ENCODE measurements at places on chromosomes 3 and 15.

GRCh38 chr3:177110895-177111294 is 86.4 kb downstream of the TBL1XR1 start:
- DNase-seq: no peak

DNA sequence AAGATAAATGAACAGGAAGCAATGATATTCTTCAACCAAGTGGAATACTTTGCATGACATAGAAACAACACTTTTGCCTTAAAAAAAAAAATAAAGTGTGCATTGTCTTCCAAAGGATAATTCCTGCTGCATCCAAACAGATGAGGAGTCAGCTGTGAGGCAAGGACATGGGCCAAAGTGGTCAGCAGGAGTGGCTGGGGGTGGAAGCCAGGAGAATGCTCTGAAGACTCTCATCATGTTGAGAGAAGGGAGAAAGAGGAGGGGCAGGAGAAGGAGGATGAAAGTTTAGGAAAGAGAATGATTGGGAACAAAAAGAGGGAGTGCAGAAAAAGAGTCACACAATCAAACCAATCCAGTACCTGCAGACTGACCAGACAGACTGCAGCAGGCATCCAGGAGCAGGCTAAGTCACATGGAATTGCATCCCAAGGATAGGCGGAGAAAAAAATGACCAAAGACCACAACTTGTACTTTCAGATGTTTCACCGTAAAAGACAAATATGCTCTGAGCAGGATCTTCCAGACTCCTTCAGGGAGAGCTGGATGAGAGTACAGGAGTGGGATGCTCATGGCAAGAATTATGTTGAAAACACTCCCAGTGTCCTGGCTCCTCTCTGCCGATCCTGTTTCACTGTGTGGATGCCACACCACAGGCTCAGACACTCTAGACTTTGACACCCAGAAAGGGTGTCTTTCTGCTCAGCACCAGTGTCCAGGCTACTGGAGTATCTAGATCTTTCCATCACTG is 11.9 kb downstream of the ABI3BP start:
- DNase-seq: no peak

- no peak for DNase-seq
Measured at GRCh38 chr3:23550402-23550801, 255.4 kb upstream of the UBE2E1 start.

DNA sequence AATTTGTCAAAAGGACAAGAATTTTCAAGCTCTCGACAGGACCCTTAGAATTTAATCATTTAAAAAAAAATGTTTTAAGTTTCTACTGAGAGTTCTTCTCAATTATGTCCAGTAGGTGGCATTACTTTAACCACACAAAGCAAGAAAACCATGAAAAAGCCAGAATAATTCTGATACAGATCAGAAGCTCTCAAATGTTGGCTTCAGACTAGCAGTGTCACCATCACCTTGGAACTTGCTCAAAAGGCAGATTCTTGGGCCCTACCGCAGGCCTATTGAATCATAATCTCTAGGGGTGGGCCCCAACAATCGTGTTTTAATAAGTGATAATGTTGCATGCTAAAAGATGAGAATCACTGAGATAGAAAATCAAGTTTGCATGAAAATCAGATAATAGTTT is 99.5 kb upstream of the KCNMB2 start:
- no peak for DNase-seq

GRCh38 chr3:196962108-196962929 is 6.3 kb downstream of the PIGZ start:
- DNase-seq: no peak

DNA sequence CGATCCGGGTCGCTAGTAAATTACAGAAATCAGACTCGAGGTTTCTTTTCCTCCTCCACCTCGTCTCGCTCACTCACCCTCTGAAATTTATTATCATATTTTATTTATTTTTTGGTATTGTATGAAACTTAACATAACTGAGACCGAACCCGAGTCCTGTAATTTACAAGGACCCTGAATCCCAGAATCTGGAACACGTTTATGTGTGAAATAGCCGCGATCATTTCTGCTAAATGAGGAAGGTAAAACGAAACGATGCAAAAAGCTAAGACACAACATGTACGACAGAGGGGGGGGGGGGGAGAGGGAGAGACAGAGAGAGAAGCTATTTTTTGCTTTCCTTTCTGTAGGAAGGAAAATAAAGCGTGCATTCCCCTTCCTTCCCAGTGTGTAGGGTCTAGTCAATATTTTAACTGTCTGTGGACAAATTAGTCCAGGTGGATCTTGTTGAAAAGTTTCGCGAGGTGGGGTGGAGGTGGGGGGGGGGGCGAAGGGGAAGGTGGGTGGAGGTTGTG is 1.6 kb downstream of the BBX start:
- no peak for DNase-seq

DNA sequence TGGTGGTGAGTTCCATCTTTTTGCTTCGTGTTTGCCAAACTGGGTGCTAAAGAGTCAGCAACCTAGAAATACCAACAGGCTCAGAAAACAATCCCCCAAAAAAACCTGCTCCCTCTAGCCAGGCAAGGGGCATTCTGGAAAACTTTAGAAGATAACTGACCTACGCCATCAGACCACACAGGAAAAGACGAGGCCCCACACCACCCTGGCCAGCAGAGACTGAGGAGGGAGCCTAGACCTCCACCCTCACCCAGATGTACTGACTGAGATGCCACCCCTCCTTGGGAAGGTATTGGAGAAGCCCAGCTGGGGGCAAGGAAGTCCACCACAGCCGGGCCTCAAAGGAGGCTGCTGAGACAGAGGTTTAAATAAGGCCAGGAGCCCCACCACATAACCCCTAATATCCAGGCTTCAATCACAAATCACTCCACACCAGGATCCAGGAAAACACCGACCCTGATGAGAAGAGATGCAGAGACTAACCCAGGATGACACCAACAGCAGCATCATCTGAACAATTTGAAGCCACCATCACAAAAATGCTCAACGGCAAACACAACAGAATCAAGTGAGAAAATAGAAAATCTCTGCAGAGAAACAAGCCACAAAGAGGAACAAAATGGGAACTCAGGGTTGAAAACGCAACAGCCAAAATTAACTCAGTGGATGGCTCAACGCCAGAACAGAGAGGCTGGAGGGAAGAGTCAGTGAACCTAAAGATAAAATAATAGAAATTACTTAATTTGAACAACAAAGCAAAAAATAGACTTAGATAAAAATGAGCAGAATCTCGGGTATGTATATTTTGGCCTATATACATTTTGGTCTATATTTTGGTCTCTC is 61.0 kb downstream of the TPRA1 start:
- no peak for DNase-seq

DNA sequence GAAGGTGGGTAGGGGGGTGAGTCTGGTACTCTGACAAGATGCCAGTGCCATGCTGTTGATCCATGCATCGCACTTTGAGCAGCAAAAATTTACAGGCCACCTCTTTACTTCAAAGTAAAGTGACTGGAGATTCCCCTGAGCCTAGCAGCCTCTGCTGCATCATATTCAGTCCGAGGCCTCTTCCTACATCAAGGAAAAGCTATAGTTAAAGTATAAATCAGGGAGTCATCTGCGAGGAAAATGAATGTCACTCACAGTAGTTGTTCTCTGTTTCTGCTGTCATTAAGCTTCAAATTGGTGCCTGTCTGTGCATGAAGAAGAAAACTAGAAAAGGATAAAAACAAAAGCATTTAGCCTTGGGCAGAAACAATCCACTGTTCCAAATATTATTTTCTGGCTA is 706.2 kb downstream of the TBL1XR1 start:
- DNase-seq: no peak

DNA sequence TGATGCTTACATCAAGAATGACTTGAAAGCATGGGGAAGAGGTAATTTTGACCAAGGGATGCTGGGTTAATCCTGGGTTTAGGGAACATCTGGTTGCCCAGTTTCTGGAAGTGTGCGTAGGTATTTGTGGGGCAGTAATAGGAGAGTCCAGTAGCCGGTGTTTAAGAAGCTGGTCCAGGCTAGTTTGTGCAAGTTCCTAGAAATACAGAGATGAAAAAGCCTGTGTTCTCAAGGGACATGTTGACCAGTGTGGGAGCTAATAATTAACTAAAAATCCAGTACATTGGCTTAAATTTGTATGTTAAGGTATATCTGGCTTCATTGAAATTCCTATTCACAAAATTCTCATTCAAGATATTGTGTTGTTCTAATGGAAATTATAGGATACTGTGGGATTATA is 51.2 kb downstream of the UBE2E2 start:
- DNase-seq: no peak

DNA sequence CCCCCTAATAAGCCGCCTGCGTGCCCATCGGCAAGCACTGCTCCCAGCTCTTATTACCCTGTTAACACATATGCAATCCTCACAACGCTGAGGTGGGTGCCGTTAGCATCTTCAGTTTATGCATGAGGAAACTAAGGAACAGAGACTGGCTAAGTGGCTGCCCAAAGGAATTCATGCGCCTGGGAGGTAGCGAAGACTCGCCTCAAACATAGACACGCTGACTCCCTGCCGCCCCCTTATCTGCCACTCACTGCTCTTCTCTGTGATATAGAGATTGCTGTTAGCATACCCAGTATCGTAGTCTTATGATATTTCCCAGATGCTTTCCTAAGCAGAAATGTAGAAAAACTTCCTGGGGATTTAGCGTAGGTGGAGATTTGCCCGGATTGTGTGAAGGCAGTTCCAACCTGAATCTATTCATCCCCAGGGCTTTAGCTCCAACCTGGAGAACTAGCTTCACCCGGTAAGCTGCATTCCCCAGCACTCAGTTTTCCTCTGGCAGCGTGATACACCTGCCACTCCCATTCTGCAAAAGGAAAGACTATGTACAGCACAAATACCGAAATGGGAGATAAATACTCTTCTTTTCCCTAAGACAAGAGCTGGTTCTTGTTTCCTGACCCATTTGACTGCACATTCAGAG is 23.7 kb upstream of the CD47 start:
- DNase-seq: no peak

DNA sequence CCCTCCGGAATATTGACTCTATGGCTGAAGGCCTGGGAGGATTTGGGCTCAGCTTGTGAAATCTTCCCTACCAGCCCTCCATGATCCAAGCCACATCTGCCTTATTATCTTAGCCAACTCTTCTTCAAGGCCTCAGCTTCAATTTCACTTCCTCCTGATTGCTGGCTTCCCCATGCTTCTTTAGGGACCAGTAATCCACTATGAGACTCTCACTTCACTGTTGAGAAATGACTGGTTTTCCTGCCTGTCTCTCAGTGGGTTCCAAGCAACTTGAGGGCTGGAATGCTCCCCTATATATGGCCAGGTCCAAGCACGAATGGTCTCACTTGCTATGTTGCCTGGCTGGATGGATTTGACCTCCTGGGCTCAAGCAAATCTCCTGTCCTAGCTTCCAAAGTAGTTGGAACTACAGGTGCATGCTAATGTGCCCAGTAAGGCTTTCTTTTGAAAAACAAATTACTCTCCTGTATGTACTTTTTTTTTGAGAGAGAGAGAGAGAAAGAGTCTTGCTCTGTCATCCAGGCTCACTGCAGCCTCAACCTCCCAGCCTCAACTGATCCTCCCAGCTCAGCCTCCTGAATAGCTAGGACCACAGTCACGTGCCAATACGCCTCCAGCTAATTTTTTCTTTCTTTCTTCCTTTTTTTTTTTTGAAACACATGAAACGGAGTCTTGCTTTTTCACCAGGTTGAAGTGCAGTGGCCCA is 7.9 kb upstream of the PIK3CB start:
- no peak for DNase-seq

- no peak for DNase-seq
Measured at GRCh38 chr15:45892182-45892581, 257.4 kb downstream of the SQOR start.

GRCh38 chr3:123683505-123684154 is 98.8 kb upstream of the HACD2 start:
- DNase-seq: no peak

- no peak for DNase-seq
Measured at GRCh38 chr3:43859766-43860165, 169.0 kb downstream of the ABHD5 start.

DNA sequence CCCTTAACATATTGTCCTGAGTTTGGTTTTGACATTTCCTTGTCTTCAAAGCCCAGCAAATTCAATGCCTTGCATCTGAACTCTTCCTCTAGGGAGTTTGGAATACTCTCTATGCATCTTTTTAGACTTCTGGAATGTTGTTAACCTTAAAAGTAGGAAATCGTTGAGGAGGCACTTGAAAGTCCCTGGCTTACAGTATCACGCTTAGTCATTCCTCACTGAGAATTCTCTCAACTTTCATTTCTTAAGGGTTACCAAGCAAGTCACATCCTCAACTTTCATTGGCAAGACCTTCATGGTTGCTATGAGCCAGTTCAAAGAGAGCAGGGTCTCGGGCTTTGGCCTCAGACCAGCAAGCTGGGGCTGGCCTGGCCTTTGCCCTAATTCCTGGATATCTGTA is 89.9 kb downstream of the ASB7 start:
- DNase-seq: no peak

GRCh38 chr3:125587039-125587648 is 8.2 kb downstream of the OSBPL11 start:
- DNase-seq: no peak

GRCh38 chr3:186060222-186060621 is 48.7 kb downstream of the ETV5 start:
- no peak for DNase-seq

DNA sequence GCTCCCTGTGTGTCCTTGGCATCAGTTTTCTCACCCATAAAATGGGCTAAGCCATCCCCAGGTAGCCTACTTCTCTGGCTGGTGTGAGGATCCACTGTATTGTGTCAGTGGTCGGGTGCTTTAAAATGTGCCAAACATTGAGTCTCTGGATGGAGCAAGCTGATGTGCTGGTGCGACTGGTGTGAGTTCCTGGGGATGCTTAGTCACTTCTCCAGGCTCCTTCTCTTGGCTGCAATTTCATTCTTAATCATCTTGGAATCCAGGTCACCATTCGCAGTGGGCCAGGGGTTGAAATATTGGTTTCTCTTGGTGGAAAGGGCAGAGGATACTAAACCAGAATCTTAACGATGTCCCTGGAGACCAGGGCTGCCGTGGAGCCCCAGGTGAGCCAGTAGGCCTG is 29.3 kb downstream of the SCN5A start:
- no peak for DNase-seq

DNA sequence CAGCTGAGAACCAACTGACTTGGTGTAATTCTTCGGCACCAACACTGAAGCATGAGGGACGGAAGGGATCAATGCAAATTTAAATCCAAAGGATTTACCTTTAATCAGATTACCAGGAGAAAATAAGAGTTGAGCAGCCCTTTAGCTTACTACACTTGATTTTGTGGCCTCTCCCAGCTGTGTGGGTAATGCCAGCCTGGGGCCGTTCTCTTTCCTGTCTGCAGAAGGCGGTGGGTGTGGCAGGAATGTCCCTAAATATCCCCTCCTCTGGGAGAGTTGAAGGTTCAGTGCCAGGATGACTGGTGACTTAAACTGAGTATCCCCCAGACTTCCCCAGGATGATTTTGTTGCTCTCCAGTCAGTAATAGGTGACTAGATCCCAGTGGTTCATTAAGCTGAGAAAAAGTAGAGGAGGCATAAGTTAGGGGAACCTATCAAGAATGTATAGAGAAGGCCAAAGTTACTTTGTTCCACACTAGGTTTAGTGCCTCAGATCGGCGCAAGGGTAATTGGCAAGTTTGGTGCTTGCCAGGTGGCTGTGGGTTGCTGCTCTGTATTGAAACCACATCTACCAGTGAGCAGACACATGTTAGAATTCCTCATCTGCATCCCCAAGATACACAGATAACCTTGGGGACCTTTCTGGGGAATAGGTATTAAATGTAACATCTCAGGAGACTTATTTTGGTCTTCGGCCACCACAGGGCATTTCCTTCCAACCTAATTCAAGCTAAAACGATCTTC is 23.1 kb downstream of the MAPKBP1 start:
- no peak for DNase-seq

All from stimulated activated CD8-positive, alpha-beta memory T cell treated with anti-CD3 and anti-CD28 coated beads, Interleukin-12 subunit alpha, Interleukin-12 subunit beta, amount 100 ng/mL, for 4 hours (primary cell).